ENCODE measurements at places on chromosomes 3 and 15. TPM values are rescaled to one million over a fixed set of nuclear protein-coding genes. Genes with fewer than 3 reads are reported as not detected.

The NEDD4 gene
- total RNA-seq, result 51.2 TPM

- DNase-seq, result no peak
Measured at GRCh38 chr15:77607894-77608261, 24.8 kb downstream of the LINGO1 start.

GRCh38 chr3:105065895-105066839, 300.5 kb upstream of the ALCAM start:
- no peak for DNase-seq

The NME9 gene
- total RNA-seq, result 0.16 TPM

DNA sequence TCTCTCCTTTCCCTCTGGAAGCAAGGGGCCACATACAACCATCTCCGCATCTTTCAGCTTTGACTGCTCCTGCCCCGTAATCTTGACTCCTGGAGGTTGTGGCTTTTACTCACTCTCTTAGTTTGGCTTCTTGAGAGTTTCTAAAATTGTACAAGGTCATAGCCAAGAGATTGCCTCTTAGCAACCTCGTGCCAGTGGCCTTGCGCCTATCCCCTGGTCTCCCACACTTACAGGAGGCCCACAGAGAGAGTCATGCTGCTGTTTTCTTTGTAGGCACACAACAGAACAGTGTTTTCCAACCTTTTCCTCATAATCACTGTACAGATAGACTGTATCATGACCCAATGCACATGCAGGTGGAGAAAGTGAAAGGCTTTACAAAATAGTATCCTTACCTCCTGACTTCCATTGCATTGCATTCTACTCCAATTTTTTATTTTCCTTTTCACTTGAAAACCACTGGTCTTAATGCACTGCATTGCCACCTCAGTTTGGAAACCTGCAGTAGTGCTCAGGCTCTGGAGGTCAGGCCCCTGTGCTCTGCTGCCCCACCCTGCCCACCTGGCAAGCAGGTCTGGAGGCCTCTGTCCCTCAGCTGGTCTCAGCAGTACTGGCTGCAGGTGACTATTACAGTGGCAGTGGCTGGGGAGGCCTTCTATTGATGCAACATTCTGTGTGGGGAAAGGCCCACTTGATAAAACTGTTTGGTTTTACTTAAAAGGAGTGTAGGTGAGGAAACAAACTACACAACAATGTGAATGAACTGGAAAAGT, 156.2 kb downstream of the DNAJB8 start:
- DNase-seq, result no peak

DNA sequence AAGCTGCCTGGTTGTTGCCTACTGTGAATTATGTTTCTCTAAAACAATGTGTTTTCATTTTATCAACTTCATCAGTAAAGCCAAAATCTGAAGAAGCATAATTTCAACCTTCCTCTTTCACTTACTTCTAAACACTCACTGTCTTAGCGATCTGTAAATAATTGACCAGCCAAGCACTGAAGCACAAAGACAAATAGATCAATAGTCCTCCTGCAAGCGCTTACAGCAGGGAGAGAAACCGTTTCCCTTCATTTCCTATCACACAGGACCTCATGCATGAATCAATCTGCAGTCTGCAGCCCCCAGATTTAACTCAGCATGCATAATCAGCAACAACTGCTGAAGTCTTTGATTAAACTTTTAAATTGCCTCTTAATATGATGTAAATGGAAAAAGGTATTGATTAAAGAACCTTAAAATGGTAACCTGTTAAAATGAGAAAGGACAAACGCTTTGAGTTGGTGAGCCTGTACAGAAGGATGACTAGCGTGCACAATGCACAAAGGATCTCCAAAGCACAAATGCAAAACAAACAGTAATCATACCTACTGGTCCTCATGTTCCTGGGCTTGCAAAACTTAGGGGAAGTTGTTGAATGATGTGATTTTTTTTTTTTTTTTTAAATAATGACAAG, 370.2 kb upstream of the ZNF385D start:
- no peak for DNase-seq

DNA sequence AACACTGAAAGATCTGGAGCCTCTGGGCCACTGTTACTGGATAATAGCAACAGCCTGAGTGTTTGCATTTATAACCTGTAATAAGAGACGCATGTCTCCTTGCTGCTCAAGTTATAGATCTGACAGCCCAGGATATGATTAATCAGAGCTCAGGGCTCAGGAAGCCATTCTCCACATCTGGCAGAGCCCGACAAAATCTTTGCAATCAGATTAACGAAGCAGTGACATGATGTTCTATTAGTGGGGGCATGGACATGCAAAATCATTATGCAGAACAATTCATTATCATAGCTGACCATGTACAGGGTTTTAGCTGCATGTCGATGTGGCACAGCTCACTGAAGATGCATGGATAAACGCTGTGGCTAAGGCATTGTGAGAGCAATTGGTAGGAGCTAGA, 730.3 kb downstream of the ZNF385D start:
- DNase-seq, result no peak

GRCh38 chr3:94307588-94307987, 244.7 kb downstream of the NSUN3 start:
- DNase-seq, result no peak

GRCh38 chr15:34759347-34759746, 4.5 kb upstream of the GJD2 start:
- no peak for DNase-seq

DNA sequence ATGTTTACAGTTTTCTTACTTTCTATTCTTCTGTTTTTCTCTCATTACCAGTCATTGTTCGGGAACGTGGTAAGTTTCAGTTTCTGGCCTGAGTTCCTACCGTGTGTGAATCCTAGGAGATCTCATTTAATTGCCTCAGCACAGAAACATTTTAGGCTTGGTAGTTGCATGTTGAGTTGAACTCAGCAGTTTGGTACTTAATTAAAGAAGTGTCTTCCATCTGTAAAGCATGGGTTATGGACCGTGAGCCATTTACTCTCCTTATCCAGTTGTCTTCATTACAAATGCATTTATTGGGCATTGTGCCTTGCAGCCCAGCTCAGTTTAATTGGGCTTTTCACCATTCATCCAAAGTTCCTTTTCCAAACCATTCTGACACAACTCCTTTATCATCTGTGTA, 142.1 kb upstream of the CHRM5 start:
- no peak for DNase-seq

- DNase-seq, result no peak
Measured at GRCh38 chr3:68448510-68449383, 483.6 kb downstream of the TAFA4 start.

DNA sequence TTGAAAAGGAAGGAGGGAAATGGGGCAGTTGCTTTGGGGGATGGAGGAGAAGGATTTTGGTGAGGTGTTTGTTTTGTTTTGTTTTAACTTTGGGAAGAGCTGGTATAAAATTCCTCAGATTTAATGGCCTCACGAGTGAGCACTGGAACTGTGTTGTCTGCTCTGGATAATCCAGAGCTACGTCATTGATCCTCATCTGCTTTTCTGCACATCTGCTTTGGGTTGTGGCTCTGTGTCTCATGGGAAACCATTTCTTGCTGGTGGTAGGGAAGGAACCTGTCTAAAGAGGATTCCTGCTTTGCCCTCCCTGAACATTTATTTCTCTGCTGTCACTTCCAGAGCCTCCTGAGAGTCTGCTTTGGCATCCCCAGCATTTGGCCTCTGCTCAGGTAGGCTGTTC, 3.1 kb downstream of the SNRK start:
- DNase-seq, result no peak

The SLC22A13 gene
- 0.58 TPM for total RNA-seq

- no peak for DNase-seq
Measured at GRCh38 chr3:67647390-67647878, 7.0 kb downstream of the SUCLG2 start.

DNA sequence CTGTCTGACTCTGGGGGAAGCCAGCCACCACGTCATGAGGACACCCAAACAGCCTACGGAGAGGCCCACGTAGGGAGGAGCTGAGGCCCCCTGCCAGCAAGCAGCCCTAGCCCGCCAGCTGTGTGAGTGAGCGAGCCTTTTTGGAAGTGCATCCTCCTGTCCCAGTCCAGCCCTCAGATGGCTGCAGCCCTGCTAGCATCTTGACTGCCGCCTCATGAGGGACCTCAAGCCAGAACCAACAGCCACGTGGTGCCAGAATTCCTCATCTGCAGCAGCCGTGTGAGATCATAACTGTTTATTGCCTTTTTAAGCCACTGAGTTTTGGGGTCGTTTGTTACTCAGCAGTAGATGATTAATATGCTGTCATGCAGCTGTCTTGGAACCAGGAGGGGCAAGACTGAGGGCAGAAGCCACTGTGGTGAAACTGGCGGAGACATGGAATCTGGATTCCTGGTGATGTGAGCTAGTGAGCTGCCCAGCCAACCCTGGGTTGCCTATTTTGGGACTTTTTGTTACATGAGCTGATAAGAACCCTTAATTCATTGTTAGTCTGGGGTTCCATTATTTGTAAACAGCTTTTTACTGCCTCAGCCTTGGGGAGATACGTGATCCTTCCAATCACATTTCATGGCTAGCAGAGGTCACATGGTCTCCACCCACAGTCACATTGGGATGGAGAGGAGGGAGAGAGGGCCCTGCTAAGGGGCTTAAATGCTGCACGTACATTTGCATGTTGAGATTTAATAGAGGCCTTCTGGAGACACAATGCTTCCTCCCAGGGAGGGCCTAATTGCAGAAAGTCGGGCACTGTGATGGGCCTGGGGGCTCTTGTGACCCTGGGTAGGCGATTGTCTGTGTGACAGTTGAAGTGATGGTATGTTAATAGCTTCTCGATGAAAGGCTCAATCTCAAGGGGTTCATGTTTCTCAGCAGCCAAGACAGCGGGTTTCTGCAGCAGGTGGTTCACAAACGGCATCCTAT, 73.8 kb downstream of the RPLP1 start:
- DNase-seq, result no peak

DNA sequence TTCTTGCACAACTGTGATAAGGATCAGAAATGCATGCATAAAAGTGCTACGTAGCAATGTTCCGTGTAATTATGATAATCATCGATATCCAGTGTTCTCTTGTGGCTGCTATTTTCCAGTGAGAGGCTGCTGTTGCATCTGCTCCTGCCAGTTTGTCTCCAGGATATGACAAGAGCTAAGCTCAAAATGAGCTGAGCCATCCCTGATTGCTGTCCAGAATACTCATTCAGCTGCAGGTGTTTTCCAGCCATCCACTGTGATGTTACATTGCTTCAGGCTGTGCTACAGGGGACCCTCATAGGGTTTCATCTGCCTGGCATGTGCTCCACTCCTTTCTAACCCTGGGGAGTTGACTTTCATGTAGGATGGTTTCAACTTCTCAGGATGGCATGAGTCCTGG, 976.0 kb downstream of the ROBO1 start:
- DNase-seq, result no peak

GRCh38 chr15:39205081-39205480, 375.8 kb upstream of the THBS1 start:
- no peak for DNase-seq

GRCh38 chr3:133874344-133874743, 21.3 kb downstream of the RAB6B start:
- no peak for DNase-seq
